ENCODE measurements at places on chromosomes 2 and 18.

DNA sequence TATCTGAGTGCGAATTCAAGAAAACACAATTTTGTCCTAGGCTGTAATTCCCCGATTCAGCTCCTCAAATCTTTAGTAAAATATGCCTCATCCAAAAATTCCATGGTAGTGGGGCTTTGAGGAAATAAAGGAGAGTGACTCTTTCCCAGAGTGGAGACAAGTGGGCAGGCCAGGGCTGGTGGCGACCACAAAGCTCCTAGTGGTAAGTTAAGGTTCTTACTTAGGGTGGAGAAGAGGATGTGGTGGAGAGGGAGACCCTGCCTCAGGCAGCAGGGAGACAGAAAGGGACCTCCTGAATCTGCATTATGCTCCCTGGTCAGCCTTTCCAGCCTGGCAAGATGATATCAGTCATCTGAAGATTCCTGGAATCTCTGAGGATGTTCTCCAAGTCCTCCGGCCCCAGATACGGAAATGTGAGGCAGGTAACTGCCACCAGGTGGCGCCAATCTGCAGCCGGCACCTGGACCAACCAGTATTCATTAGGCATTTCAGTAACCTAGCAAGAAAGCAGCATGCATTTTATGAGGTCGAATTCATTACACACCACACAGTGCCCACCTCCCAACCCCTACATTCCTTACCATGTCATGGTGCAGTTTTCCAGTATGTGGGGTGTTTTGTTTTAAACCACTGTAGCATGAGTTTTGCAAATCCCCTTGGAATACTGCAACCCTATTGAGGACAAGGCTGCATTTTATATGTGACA is 106.4 kb downstream of the POLE4 start:
- peak; percentile 38 for DNase-seq

- DNase-seq: no peak
Measured at GRCh38 chr2:194346193-194346592, 1310.8 kb upstream of the SLC39A10 start.

DNA sequence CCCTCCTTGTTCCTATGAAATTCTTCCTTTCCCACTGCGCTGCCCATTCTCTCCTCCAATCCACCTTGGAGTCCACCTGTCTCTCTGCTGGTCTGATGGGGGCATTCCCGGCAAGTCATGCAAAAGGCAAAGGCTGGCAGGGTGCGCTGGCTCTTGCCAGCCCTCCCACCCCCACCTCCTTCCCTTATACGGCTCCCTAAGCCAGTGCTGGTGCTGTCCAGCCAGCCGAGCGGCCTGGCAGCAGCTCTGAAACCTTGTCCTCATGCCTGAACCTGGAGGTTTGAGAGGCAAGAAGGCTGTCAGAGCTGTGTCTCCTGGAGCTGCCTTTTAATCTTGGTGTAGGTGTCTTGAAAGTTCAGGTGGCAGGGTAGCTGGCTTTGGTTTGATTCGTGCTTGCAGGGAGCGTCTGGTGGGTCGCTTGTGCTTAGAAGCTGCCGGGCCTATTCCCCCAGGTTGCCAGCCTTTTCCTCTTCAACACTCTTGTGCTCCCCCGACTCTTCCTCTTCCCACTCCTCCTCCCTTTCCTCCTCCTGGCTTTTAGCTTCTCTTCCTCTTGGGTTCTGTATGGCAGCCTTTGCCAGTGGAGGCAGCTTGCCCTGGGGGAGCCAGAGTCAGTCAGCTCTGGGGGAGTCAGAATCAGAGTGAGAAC is 748 bp downstream of the LIPG start:
- peak; percentile 57 for DNase-seq

DNA sequence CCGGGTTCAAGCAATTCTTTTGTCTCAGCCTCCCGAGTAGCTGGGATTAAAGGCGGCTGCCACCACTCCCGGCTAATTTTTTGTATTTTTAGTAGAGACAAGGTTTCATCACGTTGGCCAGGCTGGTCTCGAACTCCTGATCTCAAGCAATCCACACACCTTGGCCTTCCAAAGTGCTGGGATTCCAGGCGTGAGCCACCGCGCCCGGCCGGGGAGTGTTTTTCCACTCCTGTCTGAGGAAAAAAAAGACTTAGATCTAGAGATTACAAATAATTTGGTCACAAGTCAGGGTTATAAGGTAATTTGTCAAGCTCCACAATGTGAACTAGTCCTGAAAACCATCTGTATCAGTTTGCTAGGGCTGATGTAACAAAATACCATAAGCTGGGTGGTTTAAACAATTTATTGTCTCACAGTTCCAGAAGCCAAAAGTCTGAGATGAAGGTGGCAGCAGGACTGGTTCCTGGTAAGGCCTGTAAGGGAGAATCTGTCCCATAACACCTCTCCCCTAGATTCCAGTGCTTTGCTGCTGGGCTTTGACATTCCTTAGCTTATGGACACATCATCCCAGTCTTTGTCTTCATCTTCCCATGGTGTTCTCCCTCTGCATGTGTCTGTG is 40.7 kb upstream of the SP3 start:
- DNase-seq: no peak

DNA sequence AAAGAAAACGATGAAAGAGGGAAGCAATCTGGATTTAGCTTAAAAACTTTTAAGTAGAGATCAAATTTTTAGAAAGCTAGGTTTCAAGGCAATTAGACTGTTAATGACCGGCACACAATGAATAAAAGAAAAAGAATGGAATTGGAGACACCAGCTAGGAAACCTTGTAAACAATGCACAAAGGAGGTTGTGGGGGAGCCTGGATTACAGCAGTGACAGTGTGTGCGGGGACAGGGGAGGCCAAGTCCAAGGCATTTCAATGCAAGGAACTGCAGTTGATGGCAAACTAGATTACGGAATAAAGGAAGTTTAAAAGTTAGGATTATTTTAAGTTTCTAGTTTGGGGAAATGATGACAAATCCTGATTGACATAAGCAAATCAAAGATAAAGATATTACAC is 74.5 kb downstream of the DTNB start:
- no peak for DNase-seq

- DNase-seq: no peak
Measured at GRCh38 chr2:135190799-135191198, 138.7 kb downstream of the RAB3GAP1 start.

Measured in mammary epithelial cell (primary cell).